ENCODE measurements at places on chromosomes 6 and 20.

- no peak for DNase-seq
These were observed 14.4 kb downstream of the MYB start for GRCh38 chr6:135195522-135195921.

DNA sequence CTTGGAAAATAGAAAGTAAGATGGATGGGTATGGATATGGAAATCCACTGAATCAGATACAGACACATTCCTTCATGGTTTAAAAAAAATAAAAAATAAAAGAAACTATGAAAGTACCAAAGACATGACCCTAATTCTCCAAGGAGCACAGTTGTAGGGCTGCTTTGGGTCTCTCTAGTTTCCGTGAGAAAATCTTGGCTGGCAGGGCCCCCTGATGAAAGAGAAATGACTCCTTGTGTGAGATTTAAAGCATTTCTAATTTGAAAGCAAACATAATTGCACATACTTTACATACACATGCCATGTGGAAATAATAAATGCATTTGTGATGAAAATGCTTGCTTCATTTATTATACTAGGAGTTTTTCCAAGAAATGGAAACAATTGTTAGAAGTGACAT, 593.9 kb upstream of the BTBD3 start:
- DNase-seq: no peak

GRCh38 chr6:109429496-109429895, 10.9 kb downstream of the PPIL6 start:
- no peak for DNase-seq

GRCh38 chr6:39086711-39087110, 28.3 kb downstream of the SAYSD1 start:
- no peak for DNase-seq

- no peak for DNase-seq
These were observed 199.0 kb downstream of the RNF144B start for GRCh38 chr6:18586133-18586532.

GRCh38 chr6:150632785-150633485, 33.2 kb downstream of the PLEKHG1 start:
- DNase-seq: no peak

GRCh38 chr6:156336733-156337132, 440.4 kb upstream of the ARID1B start:
- no peak for DNase-seq

DNA sequence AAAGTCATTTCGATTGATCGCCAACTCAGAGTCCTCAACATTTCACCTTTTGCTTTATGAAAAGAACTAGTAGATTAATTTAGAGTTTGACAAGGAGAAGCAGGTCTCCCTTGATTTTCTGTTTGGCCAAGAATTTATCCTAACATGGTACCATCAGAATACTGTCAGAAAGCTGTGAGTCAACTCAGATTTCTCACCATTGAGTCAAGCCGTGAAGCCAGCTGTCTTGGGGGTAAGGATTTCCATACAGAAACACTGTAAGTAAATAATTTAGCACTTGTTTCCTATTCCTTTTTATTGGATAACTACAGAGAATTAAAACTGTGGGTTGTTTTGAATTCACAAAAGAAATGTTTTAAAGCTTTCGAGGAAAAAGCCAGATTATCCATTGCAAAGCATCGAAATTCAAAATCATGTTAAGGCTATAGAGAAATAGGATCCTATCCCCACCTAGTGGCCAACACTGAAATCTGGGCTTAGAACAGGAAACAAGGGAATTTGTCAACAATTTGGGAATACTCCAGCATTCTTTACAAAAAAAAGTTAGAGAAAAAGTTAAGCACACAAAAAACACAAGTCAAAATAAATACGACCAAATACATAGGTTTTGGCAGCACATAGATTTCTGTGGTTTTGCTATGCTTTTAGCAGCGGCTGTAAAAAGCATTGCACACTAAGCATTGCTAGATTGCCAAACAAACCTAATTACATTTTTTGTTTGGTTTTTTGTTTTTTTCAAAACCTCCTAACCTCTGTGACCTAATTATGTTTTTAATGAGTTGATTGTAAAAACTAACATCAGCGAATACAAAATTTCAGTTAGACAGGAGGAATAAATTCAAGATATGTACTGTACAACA, 44.2 kb downstream of the COL11A2 start:
- no peak for DNase-seq

DNA sequence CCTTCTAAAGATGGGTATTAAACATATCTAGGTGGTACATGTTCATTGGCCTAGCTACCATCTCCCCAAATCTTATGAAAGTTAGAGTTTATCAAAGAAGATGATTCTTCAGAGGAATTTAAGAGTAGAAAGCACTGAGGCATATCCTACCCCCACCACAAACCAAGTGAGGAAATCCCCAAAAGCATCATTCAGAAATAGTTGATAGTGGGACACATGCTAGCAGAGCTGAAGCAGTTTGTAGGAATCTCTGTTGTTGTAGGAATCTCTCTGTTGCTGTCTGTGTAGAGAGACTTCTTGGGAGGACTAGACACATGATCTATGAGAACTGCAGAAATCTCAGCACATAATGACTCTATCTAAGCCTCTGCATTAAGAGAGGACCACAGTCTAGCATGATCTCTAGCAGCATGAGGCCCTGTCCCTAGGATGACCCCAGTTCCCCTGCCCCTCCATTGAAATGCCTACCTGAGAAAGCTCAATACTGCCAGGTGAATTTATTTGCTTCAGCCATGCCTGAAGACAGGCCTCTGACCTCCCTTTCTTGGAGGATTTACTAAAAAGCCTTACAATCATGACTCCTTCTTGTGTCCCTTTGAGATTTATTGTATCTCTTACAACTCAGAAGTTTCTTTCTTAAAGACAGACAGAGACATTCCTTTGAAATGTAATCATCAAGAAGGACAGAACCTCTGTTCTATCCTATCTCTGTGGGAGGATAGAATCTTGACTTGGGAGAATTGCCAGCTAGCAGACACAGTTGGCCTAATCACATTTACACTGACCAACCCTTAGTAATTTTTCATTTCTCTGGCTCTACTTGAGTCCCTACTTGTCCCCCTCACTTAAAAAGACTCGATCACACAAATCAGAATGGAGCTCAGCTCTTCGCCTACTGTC, 582.4 kb downstream of the PHF3 start:
- no peak for DNase-seq

Data from T-helper 9 cell (primary cell).